ENCODE measurements at places on chromosomes 7 and 10.

DNA sequence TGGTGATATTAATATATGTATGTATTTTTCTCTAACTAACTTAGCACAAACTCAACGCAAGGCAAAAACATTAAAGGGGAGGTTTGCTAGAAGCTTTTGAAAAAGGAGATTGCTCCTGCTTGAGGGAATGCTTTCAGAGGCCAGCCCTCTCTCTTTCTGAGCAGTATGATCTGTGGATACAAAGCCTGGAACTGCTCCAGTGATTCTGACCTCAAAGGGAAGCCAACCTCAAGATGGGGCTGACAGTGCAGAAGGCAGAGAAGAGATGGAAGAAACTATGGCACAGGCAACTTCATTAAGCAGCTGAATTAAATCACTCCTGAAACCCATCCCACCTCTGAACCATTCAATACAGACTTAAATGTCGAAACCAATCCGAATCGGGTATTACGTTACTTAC lies 102.4 kb downstream of the USP6NL start:
- DNase-seq, result no peak

DNA sequence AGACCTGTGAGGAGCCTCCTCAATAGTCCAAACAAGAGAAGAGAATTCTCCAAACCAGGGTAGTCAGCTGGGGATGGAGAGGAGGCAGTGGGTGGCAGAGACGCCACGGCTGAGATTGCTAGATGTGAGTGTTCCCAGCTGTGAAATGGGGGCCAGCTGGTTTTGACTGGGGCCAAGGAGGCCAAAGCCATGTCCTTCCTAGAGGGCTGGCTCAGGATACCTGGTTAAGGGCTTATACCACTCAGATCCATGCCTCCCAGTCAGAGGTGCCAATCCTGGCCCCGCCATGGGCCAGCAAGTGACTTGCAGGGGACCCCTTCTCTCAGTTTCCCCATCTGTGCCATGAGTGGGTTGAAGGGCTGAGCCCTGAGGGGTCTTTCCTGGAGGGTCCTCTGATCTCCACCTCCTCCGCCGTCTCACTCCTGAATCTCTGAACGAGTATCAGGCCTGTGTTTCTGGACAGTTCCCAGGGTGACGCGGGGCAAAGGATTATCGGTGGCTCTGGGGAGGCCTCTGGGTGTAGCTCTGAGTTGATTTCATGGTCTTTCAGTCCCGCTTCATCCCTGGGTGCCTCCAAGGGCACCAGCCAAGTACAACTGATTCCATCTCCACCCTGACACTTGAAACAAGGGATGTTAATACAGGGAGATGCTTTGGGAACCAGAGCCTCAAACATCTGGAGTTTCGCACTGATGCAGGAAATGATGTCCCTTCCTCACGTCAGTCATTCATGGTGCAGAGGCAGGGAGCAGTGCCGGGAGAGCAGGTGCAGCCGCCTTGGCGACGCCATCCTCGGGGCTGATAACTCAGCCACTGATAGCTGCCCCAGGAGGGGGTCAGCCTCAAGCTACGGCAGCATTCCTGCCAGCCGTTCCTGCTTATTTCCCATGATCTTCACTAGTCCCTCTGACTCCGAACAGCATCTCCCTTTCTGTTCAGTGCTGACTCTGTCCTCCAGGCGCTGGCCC lies 126.7 kb downstream of the RGS10 start:
- no peak for DNase-seq

DNA sequence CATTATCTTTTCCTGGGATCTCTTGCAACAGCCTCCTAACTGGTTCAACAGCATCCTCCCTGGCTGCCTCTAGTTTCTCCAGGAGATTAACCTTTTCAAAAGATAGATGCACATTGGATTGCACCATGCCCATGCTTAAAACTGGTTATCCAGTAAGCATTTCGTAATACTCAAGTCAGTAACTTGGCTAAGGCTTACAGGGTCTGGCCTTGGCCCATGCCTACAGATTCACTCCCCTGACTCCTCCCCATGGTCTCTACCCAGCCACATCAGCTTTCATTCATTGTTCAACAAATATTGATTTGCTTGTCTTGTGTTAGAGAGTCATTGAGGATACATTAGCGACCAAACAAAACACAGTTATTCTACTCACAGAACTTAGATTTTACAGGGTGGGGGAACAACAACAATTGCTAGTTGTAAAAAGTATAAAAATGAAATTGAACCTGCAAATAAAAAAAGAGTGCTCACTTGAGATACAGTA lies 1.8 kb upstream of the KIF20B start:
- DNase-seq, result no peak

DNA sequence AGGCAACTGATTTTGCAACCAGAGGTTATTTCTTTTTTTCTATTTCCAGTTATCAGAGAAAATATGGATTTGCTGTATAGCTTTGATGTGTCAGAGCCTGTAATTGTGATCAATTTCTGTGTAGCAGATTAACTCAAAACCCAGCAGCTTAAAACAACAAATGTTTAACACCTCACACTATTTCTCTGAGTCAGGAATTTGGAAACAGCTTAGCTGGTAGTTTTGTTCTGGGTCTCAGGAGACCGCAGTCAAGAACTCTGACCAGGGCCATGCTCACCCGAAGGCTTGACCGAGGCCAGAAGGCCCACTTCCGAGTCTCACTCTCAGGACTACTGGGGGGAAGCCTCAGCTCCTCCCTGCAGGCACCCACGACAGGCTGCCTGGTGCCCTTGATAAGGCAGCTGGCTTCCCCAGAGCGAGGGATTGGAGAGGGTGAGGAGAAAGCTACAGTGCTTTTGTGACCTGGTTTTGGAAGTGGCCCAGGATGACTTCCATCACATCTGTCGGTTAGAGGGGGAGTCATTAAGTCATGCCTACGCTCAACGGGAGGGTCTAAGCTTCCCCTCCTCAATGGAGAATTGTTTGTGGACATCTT lies 105.7 kb upstream of the SHH start:
- DNase-seq, result no peak

- DNase-seq, result no peak
These were observed 155.5 kb downstream of the CDK14 start for GRCh38 chr7:90751595-90751994.

DNA sequence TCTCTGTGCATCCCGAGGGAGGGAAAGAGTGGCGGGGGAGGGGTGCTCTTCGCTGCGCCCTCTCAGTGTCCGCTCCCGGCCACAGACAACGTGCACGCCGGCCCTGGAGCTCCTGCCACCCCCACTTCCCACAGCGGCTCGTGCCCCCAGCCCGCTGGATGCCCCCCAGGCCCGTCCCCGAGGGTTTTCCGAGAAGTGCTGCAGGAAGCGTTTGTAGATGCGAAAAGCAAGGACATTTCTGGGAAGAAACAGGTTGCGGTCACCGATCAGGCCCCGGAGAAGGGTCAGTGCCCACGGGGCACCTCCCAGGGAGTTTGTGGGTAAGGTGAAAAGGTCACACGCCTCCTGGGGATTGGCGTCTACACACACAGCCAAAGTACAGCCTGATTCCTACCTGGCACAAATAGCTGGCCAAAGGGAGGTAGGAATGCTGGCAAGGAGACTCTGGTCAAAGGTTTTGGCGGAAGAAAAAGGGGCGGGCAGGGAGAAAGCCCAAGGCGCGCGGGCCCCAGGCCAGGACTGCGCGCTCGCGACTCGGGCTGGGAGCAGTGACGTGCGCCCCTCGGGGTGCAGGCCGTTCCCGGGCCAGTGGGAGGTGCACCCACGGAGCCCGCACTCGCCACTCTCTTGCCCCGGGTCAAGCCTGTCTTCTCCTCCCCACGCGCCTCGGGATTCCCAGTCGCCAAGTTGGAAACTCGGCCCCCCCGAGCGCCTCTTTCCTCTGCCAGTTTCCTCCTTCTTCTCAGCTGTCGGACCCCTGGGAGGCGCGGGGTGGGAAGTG lies 1.5 kb upstream of the NRP1 start:
- no peak for DNase-seq

DNA sequence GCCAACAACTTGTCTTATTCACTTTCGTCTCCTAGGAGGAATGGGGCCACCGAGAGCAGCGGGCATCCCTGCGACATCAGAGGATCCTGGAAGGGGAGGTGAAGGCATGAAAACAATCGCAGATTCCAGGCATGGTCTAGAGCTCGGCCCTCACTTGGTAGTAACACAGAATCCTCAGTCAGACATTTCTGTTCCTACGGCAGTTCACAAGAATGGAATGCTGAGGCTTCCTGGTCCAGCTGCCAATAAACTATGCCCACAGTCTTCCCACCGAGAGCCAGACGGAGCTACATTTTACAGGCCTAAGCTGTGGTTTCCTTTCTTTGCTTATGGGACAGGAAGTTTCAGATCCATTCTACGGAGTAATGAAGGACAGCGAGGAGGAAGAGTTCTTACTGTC lies 75.8 kb downstream of the OR13A1 start:
- no peak for DNase-seq

DNA sequence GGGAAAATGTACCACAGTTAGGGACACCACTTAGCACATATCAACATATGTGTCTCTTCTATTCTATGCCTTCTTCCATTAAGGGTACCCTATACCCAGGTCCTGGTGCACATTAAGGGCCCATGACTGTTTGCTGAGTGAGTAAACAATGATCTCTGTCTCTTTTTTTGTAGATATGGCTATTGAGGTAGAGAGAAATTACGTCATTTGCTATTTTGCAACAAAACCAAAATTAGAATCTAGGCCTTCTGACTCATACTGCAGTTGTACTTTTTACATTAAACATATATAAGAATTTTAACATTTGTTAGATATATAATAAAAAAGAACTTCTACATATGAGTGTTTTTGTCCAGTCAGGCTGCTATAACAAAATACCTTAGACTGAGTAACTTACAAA lies 683.2 kb upstream of the LRRN3 start:
- no peak for DNase-seq

GRCh38 chr10:46233181-46233580 lies 53.6 kb upstream of the ANTXRL start:
- no peak for DNase-seq

All from CD4-positive, alpha-beta T cell treated with Interleukin-6 for 4 hours (primary cell).